ENCODE measurements at places on chromosomes 1 and 21.

- no peak for DNase-seq
These were observed 2.1 kb downstream of the RYR2 start for GRCh38 chr1:237043846-237044636.

DNA sequence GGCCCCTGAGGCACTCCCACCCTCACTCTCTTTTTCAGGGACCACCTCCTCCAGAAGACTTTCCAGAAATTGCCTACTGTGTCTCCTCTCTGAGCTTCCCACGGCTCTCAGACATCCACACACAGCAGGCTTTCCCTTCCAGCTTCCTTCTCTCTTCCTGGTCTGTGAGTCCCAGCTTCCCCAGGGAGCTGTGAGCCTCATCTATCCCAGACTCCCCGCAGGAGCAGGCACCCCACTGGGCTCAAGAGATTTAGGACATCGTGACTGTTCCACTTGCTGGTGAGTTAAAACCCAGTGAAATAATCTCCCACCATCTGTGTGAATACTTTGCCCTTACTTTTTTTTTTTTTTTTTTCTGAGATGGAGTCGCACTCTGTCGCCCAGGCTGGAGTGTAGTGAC, 22.0 kb upstream of the PRELP start:
- no peak for DNase-seq

GRCh38 chr1:19648689-19649088, 4.6 kb downstream of the NBL1 start:
- no peak for DNase-seq

GRCh38 chr21:18318156-18318555, 73.5 kb downstream of the CHODL start:
- no peak for DNase-seq

- DNase-seq: no peak
These were observed 10.7 kb downstream of the AK5 start for GRCh38 chr1:77292551-77292950.

GRCh38 chr1:72202761-72203160, 79.6 kb downstream of the NEGR1 start:
- DNase-seq: no peak

- DNase-seq: no peak
These were observed 30.9 kb downstream of the SNAP47 start for GRCh38 chr1:227766015-227766634.

DNA sequence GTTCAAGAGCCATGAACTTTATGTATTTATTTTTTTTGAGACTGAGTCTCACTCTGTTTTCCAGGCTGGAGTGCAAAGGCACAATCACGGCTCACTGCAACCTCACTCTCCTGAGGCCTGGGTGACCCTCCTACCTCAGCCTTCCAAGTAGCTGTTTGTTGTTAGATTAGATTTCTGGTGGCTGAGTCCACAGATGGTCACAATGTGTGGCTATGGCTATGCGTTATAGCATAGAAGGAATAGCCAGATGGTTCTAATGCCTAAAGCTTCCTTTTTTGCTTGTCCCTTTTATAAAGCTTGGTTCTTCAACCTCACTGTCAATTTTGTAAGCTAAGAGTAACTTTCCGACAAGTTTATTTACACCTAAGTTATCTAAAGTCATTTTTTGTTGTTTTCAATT, 62.3 kb upstream of the FMN2 start:
- no peak for DNase-seq

GRCh38 chr1:210303391-210303790, 25.3 kb upstream of the HHAT start:
- DNase-seq: no peak

GRCh38 chr1:164598719-164599118, 39.7 kb downstream of the PBX1 start:
- DNase-seq: no peak

- no peak for DNase-seq
These were observed 36.2 kb upstream of the DUSP10 start for GRCh38 chr1:221778125-221778524.

DNA sequence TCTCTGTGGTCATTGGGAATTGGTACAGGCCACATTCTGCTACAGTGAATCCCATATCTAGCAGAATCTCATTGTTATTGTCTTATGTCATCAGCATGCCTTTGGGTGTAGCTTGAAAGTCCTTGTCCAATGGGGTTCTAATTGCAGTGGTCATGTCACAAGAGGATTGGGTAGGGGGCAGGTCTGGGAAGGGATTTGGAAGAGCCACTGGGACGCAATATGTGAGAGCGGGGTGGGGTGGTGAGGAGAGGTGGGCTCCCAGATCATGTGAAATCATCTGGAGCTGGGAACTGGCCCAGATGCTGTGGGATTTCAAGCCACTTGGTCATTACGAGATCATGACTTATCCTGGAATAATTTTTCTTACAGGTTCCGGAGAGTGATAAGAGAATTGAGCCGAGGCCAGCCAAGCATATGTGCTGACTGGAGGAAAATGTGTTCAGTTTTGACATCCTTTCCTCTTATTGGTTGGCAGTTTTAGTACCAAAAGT, 16.3 kb downstream of the CNIH3 start:
- DNase-seq: no peak

DNA sequence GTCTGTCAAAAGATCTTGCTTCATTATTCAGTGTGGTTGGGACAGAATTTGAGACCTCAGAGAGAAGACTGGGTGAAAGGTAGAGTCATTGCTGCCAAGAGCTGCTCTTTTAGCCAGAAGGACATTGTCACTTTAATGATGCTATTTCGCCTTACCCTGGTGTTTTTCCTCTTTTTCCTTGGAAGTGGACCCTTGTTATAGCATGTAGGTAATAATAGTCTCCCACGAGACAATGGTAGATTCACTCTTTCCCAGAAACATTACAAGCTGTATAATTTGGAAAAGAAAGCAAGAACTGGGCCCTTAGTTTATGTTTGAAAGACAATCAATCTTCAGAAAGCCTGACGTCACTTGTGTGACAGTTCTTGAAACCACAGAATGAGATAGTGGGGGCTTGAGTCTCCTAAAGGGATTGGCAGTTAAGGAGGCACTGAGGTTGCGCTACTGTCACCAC, 3.8 kb downstream of the SERTAD4 start:
- no peak for DNase-seq

DNA sequence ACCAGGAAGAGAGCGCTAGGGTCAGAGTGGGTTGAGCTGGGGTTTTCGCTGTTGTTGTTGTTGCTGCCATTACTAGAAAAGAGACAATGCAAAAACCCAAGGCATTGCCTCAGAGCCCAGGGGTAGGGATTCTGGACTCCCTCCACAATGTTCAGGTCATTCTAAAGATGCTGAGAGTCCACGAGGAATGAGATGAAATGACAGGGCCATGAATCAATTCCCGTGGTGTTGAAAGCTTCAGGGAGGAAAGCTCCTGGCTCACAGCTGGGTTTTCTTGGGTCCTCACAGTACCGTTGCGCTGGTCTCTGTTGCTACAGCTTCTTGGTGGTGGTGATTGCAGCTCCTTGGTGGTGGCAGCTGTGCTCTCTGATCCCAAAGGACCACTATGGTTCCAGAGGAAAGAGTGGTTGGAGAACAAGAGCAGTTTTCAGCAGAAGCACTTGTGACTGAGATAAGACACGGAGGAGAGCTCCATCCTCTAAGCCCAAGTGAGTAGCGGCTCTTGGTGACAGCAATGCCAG, 58.2 kb downstream of the ETS2 start:
- no peak for DNase-seq

DNA sequence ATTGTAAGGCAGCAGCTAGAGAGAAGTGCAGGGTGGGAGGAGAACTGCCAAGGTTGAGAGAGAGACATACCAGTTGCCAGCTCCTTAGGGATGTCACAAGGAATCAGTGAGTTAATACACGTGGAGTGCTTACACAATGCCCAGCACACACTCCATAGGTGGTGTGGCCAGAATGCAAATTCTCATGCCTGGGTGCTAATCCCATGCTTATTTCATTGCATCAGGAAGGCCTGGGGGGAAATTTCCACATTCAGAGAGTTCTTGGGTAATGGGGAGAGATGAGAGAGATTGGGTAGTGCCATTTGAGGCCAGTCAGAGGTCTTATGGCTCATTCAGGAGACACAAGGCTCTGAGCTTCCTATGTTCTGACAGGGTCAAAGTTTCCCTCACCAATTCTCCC, 38.7 kb downstream of the GJA5 start:
- DNase-seq: no peak

- peak; percentile 66 for DNase-seq
These were observed 63.7 kb downstream of the MACF1 start for GRCh38 chr1:39268112-39268581.

DNA sequence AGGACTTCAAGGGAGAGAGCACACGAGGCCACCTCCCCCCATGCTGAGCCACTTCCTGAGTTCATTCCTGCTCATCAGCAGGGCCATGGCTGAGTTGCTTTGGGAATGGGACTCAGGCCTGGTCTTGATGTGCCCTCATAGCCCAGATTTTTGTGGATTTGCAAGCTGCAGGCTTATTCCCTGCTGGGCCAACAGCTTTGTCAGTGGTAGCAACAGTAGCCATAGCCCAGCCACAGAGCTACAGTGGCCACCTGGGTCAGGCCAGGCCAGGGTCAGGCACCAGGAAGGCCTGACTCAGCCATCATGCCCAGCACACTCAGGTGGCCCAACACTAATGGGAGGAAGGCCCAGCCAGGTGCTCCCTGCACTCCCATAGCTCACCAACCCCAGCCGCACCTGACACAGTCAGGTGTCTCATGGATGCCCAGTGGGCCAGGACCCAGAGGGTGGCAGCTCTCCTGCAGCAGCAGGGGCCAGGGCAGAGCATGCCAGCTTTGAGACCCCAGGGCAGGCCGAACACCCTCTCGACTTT, 33.5 kb downstream of the EPHA2 start:
- no peak for DNase-seq

GRCh38 chr1:17289721-17290120, 18.3 kb upstream of the PADI4 start:
- DNase-seq: no peak

GRCh38 chr1:184791550-184791900, 36.9 kb upstream of the EDEM3 start:
- no peak for DNase-seq

DNA sequence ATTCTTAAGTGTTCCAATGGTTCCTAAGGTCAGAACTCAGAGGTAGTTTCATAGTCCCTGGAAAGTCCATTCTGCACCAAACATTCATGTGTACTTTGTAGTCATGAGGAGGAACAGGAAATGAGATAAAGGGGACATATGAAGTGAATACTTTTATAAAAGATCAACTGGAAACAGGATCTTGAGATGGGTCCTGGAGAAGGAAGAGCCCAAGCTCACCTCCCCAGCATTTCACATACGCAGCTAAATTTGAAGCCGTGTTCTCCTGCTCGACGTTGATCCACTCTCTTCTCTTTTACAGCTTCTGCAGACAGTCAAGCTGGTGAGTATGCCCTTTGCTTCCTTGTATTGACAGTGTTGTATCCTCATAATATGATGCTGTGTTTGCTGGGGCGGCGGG, 429 bp downstream of the FCGR2A start:
- no peak for DNase-seq

GRCh38 chr21:42581993-42582786, 68.5 kb downstream of the SLC37A1 start:
- DNase-seq: no peak

- DNase-seq: no peak
These were observed 48.7 kb upstream of the PLA2G4A start for GRCh38 chr1:186780076-186780475.

DNA sequence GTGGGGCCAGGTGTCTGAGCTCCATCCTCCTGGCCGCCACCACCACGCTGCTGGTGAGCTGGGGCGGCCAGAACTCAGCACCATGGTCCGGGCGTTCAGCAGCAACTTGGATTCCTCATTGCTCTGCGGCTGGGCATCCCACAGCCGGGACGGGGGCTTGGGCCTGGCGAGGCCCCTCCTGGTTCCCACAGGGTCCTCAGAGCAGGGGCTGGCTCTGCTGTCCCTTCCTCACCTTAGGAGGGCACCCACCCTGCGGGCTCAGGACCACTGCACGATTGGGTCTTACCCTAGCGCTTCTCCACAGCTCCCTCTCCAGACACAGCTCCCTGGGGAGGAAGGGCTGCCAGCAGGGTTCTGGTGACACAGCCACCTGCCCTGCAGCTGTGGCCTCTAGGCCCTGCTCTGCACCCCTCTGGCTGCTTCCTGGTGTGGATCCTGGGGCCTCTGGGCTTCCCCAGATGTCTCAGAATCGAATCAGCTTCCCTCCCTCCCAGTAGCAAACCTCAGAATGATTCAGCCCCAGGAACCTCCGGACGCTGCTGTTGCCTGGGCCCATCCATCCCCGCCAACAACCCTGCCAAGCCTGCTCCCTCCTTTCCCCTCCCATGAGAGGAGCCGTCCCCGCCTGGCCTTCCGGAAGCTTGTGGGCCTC, 25.0 kb downstream of the CRYAA start:
- DNase-seq: no peak

GRCh38 chr1:183194527-183195141, 8.6 kb downstream of the LAMC2 start:
- no peak for DNase-seq

DNA sequence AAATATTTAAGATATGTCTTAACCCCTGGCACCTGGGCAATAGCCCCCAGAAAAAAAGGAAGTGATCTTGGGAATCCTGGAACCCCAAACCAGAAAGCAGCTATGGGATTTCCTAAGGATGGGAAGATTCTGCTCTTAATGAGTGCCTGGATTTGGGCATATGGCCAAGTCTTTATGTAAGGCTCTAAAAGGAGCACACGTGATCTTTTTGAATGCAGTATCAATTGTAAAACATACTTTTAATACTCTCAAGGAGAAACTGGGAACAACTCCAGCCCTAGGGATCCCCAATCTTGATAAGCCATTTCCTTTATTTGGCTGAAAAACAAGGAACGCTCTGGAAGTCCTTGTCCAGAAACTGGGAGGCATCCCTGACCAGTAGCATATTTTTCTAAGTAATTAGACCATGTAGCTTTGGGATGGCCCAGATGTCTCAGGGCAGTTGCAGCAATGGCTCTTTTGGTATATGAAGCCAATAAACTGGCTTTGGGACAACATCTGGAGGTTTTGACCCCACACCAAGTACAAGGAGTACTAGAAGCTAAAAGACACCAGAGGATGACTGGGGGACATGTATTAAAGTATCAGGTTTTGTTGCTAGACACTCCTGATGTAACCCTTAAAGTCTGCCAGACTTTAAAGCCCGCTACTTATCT, 80.9 kb upstream of the KIAA0040 start:
- DNase-seq: no peak

DNA sequence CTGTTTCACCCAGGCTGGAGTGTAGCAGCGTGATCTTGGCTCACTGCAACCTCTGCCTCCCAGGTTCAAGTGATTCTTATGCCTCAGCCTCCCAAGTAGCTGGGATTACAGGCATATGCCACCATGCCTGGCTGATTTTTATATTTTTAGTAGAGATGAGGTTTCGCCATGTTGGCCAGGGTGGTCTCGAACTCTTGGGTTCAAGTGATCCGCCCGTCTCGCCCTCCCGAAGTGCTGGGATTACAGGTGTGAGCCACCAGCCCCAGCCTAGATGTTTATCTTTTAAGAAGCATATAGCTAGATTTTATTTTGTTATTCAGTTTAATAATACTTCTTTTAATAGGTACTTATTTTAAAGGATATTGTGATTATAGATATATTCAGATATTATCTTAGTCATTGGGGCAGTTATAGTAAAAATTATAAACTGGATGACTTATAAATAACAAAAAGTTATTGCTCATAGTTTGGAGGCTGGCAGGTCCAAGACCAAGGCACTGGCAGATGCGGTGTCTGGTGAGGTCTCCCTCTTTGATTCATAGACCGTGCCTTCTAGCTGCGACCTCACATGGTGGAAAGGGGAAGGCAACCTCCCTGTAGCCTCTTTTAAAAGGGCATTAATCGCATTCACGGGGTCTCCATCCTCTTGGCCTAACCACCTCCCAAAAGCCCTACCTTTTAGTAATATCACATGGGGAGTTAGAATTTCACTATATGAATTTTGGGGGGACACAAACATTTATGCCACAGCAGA, 3.1 kb upstream of the KCNE2 start:
- no peak for DNase-seq

All from hypothalamus (tissue), 51 donors.